Prostate gland (tissue), 2 donors: ENCODE measurements at places on chromosomes 2 and 18.

GRCh38 chr2:44770221-44771195, 171.0 kb upstream of the SIX3 start:
- DNase-seq, result no peak

GRCh38 chr2:80643598-80643997, 339.0 kb upstream of the LRRTM1 start:
- no peak for DNase-seq

- no peak for DNase-seq
Observed at GRCh38 chr18:12574494-12575185, 83.3 kb downstream of the SPIRE1 start.

GRCh38 chr2:145587922-145588321, 1068.0 kb upstream of the ZEB2 start:
- no peak for DNase-seq

GRCh38 chr2:88739985-88740600, 48.6 kb downstream of the RPIA start:
- DNase-seq, result peak; percentile 34

GRCh38 chr2:71959494-71959893, 188.2 kb downstream of the CYP26B1 start:
- no peak for DNase-seq

DNA sequence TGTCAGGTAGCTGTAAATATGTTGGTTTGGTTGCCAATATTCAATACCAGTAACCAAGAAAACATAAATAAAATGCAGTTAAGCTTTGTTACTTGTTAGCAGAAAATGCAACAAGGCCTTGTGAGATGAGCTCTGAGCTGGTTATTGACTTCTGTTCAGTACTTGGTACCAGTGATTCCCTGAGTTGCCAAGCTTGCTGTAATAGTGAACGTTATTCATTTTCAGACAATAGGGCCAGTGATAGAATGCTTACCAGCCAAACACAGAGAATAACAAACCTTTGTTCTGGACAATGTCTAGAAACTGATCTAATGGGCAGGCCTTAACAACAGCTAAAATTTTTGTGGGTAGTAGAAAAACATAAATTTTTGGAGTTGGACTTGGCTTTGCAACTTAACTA, 29.5 kb downstream of the RASGRP3 start:
- no peak for DNase-seq

DNA sequence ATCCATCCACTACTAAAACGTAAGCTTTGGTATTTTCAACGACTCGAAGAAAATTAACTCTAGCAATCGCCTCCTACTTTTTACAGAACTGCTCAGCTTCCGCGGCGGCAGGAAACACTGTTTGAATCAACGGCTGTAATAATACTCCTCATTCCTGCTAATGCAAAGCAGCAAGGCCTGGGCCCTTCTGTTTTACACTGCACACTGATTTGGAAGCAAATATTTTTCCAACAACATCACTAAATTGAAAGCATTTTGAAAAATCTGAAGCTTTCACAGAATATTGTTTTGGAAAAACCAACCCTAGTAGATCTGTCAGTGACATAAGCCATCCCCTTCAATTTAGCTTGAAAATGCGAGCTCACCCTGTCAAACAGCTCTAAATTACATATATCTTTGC, 261.2 kb downstream of the TXNL1 start:
- no peak for DNase-seq

DNA sequence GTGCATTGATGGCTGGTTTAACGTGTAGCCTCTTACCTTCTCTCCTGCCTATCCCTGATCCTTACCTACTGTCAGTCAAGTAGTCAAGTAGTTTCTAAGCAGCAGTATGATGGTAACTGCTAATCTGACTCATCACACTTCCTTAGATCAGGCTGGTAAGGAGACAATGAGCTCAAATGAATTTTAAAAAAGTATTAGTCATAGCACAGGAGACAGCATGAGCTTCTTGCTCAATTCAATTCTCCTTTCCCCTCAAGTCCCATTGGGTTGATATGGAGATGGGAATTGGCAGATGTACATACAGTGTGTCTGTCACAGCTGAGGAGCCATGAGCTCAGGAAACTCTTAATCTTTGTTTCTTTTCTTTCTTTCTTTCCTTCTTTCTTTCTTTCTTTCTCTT, 799.7 kb downstream of the LRP1B start:
- no peak for DNase-seq

- DNase-seq, result no peak
Observed at GRCh38 chr2:157359628-157360027, 34.0 kb upstream of the ERMN start.

GRCh38 chr2:104215269-104216161, 638.4 kb upstream of the POU3F3 start:
- DNase-seq, result no peak

GRCh38 chr2:151880586-151880985, 52.4 kb upstream of the ARL5A start:
- no peak for DNase-seq

DNA sequence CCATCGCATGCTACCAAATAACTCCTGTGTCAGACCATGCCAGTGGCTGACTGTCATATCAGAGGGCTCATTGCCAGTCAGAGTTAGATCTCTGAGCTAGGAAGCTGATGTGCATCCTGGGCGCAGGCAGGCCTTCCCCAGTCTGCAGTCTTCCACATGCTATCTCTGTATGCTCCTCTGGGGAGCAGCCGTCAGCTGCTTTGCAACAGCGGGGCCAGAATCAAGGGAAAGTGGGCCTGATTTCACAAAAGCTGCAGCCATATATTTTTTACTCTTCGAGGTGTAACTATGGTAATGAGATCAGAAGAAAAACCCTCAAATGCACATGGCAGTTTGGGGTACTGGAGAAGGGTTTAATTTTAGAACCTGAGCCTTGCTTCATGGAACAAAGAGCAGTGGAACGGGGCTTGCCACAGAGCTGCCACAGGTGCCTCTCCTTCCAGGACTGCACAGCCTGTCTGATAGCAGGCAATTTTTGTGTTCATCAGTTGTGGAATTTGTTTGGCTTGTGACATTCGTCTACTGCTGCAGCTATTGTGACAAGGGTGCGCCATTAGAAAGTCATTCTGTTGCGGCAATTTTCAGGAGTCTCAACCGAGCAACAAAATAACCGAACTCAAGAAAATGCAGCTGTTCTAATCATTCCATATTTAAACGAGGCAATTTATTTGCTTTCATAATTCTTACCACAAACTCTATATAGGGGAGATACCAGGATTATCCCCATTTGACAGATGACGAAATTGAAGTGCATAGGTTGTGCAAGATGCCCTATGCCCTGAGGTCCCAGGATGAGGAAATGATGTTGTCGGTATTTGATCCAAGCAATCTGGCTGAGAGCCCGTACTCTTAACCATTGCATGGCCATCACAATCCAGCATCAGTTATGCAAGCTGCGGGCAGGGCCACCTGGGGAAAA, 109.6 kb upstream of the CYRIA start:
- DNase-seq, result no peak

- DNase-seq, result no peak
Observed at GRCh38 chr2:196336715-196337114, 165.3 kb upstream of the STK17B start.

DNA sequence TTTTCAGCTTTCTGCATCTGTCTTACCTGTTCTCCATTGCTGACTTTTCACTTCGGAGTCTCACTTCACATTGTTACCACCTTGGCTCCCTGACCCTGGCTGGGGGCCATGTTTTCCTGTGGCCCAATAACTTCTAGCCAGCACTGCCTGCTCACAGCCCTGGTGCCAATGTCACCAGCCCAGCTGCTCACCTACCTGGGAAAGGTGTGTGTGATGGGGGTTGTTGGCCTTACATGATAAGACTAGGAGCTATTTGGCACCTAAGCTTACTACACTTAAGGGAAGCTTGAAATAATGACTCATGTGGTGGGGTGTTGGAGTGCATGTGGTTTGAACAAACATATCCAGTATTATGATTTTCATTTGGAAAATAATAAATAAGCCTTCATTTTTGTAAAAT, 37.5 kb upstream of the PGAP1 start:
- no peak for DNase-seq

DNA sequence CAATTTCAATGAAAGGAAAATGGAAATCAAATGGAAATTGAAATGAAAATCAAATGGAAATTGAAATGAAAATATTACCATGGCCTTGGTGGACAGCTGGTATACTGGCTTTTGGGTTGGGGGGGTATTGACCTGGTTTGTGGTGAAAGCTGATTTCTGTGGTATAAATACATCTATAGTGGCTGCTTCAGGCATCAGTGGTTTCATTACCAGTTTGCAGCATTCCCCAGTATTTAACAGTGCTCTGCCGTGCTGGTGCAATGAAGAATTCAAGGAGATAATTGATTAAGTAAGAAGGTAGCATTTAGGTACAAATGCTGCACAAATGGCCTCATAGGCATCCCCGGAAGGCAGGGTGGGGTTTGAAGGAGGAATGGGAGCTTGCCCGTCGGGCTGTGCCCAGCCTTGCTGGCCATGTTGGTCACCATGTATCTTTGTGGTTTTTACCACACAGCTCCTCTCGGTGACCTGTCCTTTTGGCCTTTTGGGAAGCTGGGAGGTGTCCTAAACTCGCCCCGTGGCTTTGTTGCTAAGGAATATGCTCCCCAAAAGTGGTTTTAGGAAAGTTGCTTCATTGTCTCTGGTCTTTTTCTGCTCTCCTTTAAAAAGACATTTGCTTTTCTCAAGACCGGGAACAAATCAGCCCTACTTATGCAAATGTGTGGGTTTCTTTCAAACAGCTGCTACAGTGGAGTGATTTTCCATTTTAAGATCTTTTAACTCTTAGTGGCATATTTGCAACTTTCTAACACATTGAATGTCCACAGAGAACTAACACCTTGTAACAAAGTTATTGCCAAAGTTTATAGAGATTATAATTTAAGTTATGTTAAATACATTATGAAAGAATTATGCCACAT, 28.6 kb downstream of the SNTG2 start:
- no peak for DNase-seq

- no peak for DNase-seq
Observed at GRCh38 chr2:8615576-8616281, 66.1 kb upstream of the ID2 start.

GRCh38 chr2:98028101-98028561, 32.4 kb upstream of the TMEM131 start:
- DNase-seq, result no peak

GRCh38 chr2:207051385-207051965, 112.2 kb downstream of the CPO start:
- DNase-seq, result no peak

DNA sequence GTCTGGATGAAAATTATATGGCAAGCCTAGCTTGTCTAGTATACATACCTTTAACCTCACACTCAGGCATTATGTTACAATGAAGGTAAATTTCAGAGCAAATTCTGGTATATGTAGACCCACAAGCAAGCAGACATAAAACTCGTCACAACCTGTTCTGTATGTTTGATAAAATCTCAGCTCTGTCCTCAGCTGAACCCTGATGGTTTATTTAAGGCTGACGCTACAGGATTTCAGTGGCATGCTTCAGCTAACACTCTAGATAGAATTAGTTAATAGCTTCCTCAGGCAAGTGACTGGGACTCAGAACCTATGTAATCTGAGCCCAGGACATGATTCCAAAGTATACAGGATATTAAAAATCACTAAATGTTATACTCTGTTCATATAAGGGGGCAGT, 68.2 kb upstream of the MC2R start:
- peak; percentile 28 for DNase-seq

DNA sequence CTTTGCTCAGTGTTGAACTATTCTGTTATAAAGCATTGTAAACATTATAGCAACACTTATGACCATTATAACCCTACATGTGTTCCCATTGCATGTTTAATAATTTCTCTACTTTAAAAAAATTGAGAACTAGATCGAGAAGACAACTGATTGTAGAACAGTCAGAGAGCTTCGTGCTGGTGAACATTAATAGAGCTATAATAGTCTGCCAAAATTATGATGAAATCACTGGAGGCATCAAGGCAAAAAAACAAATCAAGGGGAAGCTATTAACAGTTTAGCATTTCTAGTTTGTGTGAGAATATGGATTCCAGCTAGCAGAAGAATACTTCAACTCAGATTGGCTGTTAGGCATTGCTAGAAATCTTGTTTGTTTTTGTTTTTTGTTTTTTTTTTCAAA, 284.2 kb downstream of the CAMKMT start:
- no peak for DNase-seq

DNA sequence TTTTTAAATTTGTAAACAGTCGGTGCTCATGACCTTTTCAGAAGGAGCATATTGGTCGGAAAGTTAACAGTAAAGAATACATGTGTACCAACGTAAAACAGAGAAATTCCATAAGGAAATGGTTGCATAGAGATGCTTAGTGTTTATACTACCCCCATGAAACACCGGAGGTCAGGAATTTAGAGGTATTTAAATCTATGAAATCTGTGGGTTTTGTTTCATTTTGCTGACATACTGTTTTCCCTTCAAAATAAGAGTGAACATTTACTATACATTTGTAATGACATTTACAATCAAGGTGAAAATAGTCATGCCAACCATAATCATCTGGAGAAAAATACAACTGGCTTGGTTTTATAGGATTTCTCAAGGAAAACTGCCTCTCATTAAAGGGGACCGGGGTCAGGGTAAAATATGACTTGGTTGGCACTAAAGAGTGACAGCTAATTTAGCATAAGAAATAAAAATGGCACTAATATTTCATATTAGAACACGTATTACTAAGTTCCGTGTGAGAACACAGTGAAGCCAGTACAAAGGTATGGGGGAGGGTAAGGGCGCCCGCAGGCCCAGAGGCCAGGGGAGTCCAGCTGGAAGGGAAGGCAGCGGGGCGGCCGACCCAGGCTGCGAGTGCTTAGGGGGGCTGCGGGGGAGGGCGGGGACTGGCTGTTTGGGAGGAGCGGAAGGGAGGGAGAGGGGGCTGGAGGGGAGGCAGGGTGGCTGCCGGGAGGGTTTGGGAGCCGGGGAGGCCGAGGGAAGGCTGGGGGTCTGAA, 1.1 kb upstream of the RNU4ATAC start:
- peak; percentile 39 for DNase-seq
